Astrocyte of the cerebellum (primary cell): ENCODE measurements at places on chromosomes 5 and 9.

GRCh38 chr5:36242534-36243485 lies 1.1 kb upstream of the NADK2 start:
- no peak for DNase-seq

- DNase-seq = no peak
Measured at GRCh38 chr5:95605786-95606185, 14.1 kb upstream of the GPR150 start.

GRCh38 chr9:99919930-99920329 lies 13.5 kb downstream of the STX17 start:
- DNase-seq = no peak

DNA sequence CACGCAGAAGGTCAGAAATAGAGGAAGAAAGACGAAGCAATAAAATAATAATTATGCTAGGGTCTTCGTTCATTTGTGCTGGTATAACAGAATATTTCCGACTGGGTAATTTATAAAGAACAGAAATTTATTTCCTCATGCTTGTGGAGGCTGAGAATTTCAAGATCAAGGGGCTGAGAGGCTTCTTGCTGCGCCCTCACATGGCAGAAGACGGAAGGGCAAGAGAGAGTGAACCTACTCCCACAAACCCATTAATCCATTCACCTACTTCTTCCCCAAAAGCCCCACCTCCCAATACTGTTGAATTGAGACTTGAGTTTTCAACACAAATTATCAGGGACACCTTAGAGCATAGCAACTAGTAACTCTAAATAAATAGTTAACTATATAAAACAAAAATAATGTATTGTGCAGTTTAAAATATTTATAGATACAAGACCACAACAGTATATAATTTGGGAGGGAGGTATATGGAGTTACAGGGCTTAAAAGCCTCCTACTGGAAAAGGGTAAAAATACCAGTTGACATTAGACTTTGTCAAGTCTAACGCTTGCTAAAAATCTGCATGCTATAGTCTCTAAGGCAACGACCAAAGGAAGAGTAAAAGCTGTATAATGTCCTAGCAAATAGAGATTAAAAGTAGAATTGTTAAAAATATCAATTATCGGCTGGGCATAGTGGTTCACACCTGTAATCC lies 40.3 kb upstream of the NAA35 start:
- no peak for DNase-seq

DNA sequence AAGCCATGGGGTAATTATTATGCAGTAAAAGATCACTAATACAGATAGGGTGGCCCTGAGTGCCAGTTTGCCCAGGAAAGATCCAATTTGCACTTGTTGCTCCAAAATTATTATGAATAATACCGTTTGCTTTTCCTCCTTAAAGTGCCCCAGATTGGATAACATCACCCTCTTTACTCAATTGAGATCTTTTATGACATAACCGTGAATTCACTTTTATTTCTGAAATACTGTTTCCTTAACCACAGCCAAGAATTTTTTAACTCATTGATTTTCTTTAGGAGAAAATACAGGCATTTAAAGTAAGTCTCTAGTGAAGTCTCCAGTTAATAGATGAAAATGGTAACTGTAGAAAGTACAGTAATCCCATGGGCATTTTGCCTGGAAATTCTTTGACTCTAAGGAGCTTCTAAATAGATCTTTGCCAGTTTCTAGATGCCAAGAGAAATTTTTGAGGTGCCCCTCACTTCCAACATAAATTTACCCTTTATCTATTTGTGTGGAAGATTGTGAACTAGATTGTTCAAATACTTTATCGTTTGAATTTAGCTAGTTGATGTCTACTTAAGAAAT lies 99.2 kb downstream of the UHRF2 start:
- DNase-seq = peak; percentile 31

DNA sequence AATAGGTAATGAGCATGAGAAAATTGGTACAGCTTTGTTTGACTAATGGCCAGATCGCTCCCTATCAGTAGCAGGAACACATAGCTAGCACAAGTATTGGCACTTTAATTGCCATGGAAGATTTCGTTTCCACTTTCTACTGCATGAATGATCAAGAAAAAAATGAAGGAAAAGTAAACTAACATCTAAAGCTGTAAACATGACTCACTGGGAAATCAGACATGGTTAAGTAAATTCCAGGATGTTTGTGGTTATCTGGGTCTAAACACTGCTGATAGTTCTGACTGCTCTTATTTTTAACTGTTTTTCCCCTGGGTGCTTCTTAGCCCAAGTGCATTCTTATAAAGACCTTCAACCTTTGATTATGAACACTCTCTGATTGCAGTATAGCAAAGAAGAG lies 388.9 kb downstream of the NR2F1-AS1 start:
- DNase-seq = peak; percentile 88

DNA sequence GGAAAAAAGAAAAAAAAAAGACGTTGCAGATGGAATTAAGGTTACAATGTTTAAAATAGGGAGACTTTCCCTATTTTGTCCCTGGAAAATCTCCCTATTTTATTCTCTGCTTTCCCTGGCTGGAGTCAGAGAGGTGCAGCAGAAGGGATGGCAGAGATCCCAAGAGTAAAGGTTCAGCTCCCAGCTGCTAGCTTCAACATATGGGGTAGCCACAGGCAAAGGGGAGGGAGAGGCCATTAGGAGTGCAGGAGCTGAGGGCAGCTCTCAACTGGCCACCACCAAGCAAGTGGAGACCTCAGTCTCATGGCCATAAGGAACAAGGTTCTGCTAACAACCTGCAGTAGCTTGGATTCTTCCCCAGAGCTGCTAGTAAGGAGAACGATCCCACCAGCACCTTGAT lies 367.0 kb upstream of the DAP start:
- no peak for DNase-seq

DNA sequence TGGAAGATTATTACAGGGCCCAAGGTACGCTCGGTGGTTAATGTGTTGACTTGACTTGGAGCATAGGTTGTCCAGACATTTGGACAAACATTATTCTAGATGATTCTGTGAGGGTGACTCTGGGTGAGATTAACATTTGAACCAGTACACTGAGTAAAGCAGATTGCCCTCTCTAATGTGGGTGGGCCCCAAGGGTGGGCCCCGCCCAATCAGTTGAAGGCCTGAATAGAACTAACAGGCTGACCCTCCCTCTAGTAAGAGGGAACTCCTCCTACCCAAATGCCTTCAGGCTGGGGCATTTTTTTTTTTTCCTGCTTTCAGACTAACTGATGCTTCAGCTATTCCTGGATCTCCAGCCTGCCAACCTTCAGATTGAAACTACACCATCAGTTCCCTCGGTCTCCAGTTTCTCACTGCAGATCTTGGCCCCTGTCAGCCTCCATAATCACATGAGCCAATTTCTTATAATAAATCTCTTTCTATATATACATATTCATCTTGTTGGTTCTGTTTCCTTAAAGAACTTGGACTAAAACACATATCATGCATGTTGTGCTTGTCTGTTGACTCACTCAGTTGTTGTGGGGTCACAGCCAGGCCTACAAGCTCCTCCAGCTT lies 338.1 kb upstream of the BRINP1 start:
- DNase-seq = no peak

- no peak for DNase-seq
Measured at GRCh38 chr5:180742727-180743126, 2.9 kb upstream of the OR2Y1 start.

GRCh38 chr9:131605770-131606590 lies 60.7 kb downstream of the PRRT1B start:
- no peak for DNase-seq

DNA sequence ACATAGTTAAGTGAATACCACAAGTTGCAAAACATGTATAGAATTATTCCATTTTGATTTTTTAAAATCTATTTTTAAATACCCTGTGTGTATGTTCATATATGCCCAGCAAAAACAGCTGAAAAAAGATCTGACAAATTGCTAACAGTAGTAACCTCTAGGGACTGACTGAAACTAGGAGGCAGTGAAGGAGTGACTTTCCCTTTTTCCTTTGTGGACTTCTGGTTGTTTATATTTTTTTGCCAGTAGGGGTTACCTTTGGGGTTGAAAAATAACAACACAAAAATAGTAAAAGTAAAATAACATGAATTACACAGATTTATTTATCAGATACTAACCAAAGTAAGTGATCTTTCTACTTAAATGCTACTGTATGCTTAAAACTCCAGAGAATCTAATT lies 2.9 kb downstream of the MEGF9 start:
- DNase-seq = no peak

DNA sequence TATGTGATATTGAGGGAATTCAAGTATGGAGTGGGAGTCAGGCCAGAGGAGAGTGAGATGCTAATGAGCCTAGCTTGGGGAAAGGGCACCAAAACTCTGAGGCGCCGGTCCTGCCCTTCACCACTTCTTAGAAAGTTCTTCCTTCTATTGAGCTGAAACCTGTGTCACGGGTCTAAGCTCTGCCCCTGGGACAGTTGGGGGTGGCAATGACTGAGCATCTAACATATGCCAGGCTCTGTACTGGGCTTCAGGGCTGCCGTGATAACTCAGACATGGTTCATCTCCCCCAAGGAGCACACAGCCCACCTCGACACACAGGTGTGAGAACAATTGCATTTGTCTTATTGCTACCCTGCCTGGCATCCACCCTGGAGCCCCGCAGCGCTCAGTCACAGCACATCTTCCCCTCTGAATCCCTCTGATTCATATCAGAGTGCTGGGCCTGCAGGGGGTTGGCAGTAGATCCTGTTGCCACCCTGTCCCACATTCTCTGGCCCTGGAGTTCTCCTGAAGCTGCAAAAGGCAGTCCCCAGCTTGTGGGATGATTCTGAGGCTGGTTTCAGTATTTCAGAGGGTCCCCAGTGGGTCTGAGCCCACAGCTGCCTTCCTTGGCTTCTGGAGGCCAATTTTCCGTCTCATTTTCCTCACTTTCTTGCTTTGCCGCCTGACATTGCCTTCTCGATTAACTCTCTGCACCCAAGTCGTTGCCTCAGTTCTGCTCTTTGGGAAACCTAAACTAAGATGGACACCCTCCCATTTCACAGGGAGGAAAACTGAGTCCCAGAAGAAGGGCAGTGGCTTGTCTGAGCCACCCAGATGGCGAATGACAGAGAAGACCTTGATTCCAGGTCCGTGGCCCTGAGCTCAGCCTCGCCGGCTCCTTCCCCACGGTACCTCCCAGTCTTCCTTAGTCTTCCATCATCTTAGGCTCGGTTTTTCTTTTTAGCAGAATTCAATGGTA lies 42.5 kb downstream of the ALG2 start:
- no peak for DNase-seq

GRCh38 chr9:29214690-29215253 lies 1641.5 kb upstream of the C9orf72 start:
- DNase-seq = no peak

DNA sequence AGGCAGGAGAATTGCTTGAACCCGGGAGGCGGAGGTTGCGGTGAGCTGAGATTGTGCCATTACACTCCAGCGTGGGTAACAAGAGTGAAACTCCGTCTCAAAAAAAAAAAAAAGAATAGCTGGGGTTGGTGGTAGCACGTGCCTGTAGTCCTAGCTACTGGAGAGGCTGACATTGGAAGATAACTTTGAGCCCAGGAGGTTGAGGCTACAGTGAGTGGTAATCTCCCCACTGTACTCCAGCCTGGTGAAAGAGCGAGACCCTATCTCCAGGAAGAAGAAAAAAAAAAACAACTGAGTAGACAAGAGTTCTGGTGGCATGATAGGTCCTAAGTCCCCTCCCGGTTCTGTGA lies 26.3 kb downstream of the GOLGA2 start:
- DNase-seq = no peak

DNA sequence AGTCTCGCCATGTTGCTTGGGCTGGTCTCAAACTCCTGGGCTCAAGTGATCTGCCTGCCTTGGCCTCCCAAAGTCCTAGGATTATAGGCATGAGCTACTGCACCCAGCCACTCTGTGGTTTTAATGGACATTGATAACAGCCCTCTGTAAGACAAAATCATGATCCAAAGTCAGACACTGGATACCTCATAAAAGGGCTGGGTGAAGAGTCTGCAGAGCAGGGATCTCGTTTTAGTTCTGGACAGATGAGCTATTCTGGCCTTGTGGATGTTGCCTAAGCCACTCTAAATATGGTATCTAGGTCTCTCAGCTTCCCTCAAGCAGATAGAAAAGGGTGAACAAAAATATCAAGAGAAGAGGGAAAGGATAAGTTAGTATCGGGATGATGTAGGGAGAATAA lies 133.4 kb upstream of the OSMR start:
- DNase-seq = no peak

DNA sequence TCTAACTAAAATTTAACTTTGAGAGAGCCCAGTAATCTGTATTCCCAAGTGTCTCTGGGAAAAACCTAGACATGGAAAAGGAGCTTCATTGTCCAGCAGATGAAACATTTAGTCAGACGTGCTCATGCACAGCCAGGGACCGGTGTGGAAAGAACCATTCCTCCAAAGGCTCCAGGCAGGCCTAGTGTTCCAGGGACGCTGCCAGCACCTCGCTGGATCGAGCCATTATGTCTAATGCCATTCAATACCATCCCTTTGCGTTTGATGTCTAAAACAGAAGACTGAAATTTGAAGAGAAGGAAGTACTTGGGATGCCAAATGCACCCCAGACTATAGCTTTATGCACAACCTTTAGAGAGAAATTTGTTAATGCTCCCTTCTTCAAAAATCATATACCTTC lies 1.4 kb upstream of the CHSY3 start:
- no peak for DNase-seq

- no peak for DNase-seq
Measured at GRCh38 chr9:16821344-16821743, 49.1 kb downstream of the BNC2 start.

DNA sequence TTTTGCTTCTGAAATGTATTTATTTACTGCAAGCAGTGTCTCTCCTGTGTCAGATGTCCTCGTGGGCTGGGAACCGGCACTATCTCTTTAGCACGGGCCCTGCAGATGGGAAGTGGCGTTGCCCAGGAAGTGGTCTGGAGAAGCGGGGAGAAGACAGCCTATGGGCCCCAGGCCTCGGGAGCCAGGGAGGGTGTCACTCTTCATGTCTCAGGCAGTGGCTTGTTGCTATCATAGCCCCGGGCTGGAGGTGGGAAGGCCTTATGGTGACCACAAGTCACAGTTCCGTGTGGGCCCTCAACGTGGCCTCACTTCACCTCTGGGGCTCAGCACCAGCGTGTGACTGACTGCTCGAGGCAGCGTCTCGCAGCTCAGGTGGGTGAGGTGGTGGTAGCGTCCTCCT lies 41.4 kb downstream of the SYK start:
- no peak for DNase-seq
